ENCODE measurements at places on chromosomes 16 and 17. TPM values are rescaled to one million over a fixed set of nuclear protein-coding genes. Genes with fewer than 3 reads are reported as not detected.

GRCh38 chr17:78396441-78397337, 18.2 kb downstream of the PGS1 start:
- no peak for DNase-seq

DNA sequence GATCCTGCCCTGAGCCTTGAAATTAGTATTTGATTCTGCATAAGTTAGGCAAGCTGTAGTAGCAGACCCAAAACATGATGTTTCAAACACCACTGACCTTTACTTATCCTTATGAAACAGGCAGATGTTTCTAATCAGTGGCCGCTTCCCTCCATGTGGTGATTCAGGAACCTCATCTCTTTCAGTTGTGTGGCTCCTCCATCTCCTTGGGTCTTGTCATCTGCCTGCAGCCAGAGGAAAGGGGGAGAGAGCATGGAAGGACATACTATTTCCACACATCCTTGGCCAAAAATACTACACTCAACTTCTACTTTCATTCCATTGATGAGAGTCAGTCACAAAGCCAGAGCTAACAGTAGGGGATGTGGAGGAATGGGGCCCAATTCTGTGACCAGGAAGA, 41.6 kb upstream of the IRX6 start:
- no peak for DNase-seq

DNA sequence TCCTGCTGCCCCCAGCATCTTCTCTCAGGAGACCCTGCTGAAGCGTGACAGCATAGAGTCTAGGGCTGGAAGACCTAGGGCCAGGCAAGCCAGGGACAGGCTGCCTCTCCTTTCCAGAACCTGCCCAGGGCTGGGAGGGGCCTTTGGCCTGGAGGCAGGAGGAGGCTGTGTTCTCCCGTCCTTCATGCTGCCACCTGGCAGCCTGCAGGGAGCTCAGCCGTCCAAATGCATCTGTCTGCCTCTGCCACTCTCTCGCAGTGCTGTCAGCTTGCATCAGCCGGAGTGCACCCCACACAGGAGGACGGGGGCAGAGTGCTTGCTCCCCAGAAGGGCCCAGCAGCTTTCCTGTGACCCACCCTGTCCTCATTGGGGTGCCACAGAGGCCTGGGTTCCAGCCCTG, 31.3 kb downstream of the ARHGAP23 start:
- DNase-seq, result no peak

- DNase-seq, result no peak
Measured at GRCh38 chr16:50449800-50450199, 81.0 kb upstream of the BRD7 start.

- no peak for DNase-seq
Measured at GRCh38 chr16:9670033-9670432, 512.2 kb downstream of the GRIN2A start.

DNA sequence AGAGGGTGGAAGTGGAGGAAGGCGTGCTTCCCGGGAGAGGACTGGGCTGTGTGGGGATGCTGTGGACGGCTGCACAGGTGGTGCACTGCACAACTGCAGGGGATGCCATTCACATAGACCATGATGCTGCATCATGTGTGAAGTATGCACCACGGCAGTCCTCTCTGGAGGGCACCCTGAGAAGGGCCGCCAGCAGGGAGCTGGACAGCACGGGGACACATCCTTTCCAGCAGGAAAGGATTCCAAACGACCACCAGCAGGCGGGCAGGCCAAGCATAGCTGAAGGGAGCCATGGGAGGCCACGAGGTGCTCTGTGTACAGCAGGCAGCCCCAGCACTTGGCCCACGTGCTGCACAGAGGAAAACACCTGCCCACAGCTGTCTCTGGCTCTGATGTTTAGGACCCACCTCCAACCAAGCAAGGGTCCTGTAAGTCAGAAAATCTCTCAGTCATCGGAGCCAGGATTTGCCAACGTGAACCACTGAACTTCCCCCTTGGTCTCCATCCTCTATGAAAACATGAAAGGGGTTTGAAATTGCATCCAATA, 10.1 kb downstream of the ACTG1 start:
- no peak for DNase-seq

- DNase-seq, result no peak
Measured at GRCh38 chr17:43881181-43881580, 26.2 kb downstream of the MPP2 start.

SPNS2 gene
- polyA plus RNA-seq, result not detected

EME1 gene
- 2.7 TPM for polyA plus RNA-seq

CDH11 gene
- 290 TPM for polyA plus RNA-seq

CD300LB gene
- not detected for polyA plus RNA-seq

All from fibroblast of lung (primary cell).